SK-N-SH (cell line): ENCODE measurements at places on chromosomes 1 and 21. TPM values are rescaled to one million over a fixed set of nuclear protein-coding genes. Genes with fewer than 3 reads are reported as not detected.

DNA sequence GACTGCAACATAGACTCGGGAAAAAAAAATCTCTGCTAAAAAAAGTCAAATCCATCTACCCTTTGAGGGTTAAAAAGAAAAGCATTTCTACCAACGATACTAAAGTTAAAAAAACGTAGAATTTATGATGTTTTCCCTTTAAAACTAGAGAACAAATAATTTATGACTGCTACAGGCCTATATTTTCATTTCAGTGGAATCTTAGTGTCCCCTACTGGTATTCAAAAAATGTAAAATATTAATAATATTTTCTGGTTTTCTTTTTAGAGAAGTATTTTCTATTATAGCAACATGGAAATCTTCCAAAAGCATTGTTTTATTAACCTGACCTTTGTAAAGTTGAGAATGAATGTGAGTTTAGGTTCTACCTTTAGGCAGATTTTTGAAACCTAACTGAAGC is 1582.2 kb downstream of the MRPL39 start:
- DNase-seq = no peak

- DNase-seq = no peak
These were observed at the start of gene LEMD1 for GRCh38 chr1:205421798-205422197. TSS of gene LEMD1 (minus strand) at chr1:205422056. CDS start at chr1:205420536, 1,520 bp downstream.

Gene ZNF692
- polyA plus RNA-seq = 47.0 and 62.9 TPM in 2 replicates

Gene S100A5
- 0.15 TPM in 1 of 2 replicates, not detected in the other for polyA plus RNA-seq
